ENCODE measurements at places on chromosomes 16 and 17.

DNA sequence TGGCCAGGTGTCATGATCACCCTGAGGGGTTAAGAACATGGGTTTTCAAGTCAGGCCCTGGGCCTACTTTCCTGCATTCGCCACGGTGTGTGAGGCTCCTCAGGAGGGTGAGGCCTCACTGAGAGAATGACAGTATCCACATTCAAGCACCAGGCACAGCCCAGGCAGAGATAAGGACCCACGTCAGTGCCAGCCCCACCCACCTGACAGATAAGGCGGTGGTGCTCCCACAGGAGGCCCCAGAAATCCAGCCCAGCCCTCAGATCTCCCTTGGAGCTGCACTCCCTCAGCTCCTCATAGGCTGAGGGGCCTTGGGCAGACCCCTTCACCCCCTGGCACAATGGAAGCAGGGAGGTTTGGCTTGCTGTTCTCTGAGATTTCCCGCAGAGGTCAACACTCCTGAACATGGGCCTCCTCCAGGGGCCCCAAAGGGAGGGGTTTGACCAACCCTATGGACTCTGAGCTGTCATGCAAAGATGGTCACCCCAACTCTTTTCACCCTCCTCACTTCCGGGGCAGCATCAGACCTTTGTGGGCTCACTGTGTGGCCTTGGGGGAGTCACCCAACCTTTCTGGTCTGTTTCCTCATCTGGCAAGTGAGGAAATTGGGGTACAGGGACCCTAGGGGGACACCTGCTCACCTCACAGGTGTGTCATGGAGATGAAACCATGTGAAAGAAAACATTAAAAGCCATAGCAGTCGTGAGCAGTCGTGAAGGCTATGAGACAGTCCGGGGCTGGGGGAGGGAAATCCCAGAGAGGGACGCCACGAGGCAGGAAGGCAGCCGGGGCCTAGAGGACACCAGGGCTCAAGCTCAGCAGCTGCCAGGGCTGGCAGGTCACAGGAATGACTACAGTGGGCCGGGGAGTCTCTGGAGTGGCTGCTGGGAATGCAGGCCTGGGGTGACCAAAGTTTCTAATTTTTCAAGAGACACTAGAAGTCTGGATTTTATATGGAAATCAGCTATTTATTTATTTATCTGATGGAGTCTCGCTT is 15.4 kb downstream of the PLLP start:
- no peak for DNase-seq

DNA sequence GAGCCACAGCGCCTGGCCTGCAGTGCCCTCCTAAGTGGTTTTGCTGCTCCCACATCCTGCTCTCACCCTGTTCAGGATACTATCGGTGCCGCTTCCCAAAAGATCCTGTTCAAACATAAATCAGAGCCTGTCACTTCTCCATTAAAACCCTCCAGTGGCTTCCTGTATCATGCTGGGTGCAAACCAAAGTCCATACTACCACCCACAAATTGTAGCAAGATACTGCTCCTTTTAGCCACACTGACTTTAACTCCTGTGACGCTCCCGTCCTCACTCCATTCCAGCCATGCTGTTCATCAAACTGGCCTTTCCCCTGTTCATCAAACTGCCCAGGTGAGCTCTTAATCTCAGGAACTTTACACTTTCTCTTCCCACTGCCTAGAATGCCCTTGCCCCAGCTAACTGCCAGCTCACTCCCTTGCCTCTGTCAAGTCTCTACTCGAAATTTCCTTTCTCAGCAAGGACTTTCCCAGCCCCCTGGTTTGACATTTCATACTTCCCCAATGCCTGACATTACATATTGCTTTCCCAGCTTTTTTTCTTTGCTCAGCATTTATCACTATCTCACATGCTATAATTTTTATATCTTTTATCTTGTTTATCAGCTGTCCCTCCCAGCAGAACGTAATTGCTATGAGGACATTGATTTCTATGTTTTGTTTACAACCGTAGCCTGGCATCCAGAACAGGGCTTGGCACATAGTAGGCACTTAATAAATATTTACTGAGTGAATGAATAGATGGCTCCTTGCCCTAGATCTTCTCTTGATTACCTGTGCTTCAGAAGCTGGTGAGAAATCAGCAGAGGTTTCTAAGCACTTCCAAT is 44.3 kb upstream of the SMURF2 start:
- no peak for DNase-seq

GRCh38 chr17:73533781-73534180 is 110.5 kb downstream of the SDK2 start:
- no peak for DNase-seq

- DNase-seq = no peak
Measured at GRCh38 chr17:40024901-40025300, 9.7 kb downstream of the CSF3 start.

DNA sequence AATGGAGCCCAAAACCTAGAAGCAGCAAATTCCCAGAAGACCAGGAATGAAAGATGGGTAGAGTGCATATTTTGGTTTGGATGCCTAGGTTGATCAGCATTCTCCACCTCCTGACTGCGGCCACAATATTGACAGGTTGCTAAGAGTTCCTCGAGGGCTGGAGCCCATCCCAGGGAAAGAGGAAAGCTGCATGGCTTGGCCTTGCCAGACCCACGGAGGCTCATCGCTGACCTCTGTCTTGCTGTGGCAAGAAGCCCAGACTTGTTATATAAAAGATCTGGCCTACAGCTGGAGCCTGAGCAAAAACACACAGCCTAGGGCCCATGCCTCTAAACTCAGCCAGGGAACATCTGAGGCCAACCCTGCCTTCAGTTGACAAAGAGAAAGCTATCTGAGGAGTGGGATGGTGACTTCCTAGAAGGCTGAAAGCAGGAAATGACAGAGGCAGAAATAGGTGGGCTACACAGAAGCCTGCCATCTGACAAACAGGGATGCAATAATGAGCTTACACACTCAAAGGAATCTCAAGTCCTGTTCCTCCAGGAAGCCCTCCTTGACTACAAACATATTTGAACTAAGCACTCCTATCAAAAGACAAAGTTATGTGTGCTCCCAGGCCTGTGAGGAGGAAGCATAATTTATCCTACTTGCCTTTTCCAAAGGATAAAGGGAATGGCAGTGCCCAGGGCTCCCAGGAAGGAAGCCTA is 22.5 kb upstream of the SLC35B1 start:
- no peak for DNase-seq

- DNase-seq = no peak
Measured at GRCh38 chr16:57735755-57736418, at the start of gene KATNB1. Gene KATNB1 (plus strand): TSS chr16:57735770. CDS start chr16:57737244, 1,474 bp downstream.

- no peak for DNase-seq
Measured at GRCh38 chr17:16364625-16365024, 11.4 kb upstream of the CENPV start.

GRCh38 chr16:51327001-51327400 is 175.9 kb upstream of the SALL1 start:
- DNase-seq = no peak

DNA sequence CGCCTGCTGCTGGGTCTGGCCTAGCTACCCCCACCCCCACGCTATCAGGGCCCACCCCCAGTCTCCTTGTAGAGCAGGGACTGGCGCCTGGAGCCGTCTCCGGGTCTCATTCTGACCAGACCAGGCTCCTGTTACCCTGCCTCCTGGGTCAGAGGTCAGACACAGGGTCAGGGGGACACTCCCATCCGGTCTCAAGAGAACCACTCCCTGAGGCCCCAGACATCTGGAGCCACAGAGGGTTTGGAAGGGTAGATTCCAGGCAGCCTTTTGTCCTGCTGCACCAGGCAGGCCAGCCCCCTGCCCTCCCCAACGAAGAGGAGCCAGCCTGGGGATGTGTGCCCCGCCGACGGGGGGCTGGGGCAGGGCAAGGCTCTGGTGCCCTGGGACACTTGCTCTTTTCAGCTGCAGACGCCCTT is 944 bp upstream of the WFIKKN1 start:
- DNase-seq = no peak

- DNase-seq = no peak
Measured at GRCh38 chr17:10061111-10061845, 137.1 kb downstream of the GAS7 start.

GRCh38 chr17:69723741-69724140 is 309.2 kb downstream of the MAP2K6 start:
- no peak for DNase-seq

- no peak for DNase-seq
Measured at GRCh38 chr17:205817-206216, 24.4 kb upstream of the DOC2B start.

DNA sequence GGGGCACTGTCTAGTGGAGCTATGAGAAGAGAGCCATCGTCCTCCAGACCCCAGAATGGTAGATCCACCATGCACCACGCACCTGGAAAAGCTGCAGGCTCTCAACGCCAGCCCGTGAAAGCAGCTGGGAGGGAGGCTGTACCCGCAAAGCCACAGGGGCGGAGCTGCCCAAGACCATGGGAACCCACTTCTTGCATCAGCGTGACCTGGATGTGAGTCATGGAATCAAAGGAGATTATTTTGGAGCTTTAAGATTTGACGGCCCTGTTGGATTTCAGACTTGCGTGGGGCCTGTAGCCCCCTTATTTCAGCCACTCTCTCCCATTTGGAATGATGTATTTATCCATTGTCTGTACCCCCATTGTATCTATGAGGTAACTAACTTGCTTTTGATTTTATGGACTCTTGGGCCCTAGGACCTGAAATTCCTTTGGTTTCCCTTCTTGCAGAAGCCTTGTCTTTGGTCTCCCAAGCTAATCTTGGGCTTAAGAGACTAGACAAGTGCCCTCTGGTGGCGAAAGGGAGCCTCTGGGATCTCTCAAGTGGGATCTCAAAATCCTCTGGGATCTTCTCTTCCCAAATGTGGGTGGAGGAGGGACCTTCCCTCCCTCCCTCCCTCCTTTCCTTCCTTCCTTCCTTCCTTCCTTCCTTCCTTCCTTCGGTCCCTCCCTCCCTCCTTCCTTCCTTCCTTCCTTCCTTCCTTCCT is 58.2 kb upstream of the HAPSTR1 start:
- no peak for DNase-seq

DNA sequence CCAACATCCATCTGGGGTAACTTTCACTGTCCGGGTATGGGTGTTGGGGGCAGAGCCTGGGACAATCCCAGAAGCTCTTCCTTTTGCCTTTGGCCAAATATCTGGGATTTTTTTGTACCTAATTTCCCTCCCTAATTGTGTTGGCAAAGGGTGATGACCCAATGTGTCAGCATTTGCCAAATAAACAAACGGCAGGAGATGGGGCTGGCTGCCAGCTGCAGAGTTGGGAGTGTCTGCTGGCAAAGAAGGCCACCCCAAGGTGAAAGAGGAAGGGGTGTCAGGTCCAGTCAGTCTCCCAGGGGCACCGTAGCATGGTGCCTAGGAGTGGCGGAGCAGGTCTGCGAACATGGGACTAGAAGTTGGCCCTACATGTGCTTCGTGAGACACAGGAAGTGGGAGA is 73.0 kb downstream of the SLC6A2 start:
- DNase-seq = no peak

DNA sequence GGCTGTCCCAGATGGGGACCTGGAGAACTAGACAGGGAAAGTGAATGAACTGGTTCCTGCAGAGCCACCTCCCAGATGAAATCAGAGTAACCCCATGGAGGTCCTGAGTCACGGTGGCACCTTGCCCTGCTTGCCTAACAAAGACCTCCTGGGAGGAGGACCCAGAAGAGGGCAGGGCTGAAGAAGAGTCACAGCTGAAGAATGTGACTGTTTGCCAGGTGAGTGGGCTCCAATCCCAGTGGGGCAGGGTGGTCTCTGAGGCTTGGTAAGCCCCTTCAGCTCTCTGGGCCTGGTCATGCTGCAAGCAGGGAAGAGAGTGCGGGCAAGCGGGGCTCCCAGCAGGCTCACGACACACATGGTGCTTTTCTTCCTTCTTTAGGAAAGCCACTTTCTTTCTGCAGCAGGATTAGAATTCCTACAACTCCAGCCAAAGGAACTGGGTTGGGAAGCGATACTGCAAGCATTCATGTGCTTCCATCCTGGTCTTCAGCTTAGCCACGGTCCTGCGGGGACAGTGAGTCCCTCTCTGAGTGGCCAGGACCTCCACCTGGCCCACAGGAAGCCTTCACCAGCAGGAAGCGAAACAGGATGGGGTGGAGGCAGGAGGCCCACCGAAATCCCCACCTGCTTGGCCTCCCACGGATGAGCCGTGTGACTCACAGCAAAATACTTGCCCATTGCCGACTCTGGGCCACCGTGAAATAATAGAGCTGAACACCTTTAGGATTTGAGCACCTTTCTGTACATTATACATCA is 4.3 kb downstream of the C16orf74 start:
- no peak for DNase-seq

DNA sequence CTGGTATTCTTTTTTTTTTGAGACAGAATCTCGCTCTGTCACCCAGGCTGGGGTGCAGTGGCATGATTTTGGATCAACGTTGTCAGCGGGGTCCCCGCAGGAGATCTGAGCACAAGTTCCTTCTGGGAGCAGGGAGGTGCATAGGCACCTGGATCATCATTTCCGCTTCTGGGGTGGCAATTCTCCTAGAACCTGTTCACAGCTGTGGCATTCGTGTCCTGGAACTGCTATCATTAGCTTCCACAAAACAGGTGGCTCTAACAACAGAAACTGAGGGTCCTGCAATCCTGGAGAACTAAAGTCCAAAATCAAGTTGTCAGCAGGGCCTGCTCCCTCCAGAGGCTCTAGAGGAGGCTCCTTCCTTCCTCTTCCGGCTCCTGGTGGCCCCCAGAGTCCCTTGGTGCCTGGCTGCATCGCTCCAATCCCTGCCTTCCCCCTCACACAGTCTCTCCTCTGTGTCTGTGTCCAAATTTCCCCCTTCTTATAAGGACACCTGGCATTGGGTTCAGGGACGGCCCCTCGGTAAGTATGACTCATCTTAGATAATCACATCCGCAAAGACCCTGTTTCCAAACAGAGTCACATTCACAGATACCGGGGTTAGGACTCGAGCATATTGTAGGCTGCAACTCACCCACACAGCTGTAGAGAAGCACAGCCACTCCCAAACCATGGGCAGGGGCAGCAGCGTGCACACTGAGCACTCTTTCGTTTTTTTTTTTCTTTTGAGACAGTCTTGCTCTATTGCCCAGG is 43.5 kb upstream of the KLHDC4 start:
- no peak for DNase-seq

DNA sequence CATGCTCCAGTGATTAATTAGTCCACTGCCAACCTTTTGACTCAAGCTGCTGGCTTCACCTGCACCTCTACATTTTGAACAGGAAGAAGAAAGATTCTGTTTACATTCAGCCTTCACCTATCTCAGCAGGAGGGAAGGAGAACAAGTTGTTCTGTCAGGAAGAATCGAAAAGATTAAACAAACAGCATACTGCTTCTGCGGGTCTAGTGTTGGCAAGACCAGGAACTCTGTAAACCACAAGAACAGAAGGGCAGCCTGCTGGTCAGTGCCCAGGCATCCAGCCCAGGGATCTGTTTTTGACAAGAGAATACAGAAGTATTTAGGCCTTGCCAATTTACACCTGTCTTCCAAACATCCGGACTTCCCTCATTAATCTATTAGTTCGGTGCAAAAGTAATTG is 189.7 kb downstream of the CHD9NB start:
- no peak for DNase-seq

- DNase-seq = no peak
Measured at GRCh38 chr17:8696906-8697305, 47.7 kb downstream of the CCDC42 start.
